ENCODE measurements at places on chromosomes 5 and 9.

DNA sequence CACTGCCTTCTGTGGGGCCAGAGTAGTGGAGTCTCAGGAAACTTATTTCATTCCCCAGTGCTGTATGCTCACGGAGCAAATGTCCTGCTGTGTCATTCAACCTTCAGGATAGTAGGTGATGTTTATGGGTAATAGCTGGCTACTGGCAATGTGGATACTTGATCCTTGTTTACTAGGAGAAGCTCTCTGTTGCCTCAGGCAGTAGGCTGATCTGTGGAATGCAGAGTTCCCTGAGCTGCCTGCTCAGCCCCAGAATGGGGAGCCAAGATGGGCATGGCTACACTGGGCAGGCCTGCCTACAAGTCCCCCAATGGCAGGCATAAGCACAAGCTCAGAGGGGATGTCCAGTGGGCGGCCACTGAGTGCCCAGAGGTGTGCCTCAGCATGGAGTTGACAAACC is 323.1 kb upstream of the KCNN2 start:
- H3K27me3 ChIP-seq = peaks cover 2% of the 10 kb centered on the region
- H3K4me3 ChIP-seq = no peak overlapping the region
- H3K36me3 ChIP-seq = no peaks in the 10 kb centered on the region
- DNase-seq = no peak
- H3K4me1 ChIP-seq = no peaks in the 10 kb centered on the region
- no peak overlapping the region for H3K27ac ChIP-seq

DNA sequence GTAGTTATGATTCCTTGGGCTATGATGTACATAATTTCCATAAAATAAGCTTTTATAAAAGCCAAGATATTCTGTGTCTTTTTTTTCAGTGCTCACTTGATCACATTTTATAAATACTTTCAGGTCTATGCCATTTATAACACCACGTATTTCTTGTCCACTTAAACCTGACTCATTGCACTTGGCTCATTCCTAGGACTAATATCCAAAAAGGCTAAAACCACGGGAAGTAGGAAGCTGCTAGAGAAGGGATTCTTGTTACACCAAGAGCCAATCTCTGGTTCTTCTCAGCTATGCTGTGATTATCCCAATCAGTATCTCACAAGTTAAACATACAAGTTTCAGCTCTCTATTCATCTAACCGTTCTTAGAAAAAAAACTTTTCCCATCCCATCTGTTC is 80.4 kb upstream of the CDH6 start:
- H3K4me3 ChIP-seq = no peak overlapping the region
- H3K36me3 ChIP-seq = no peaks in the 10 kb centered on the region
- peaks cover 4% of the 10 kb centered on the region for H3K4me1 ChIP-seq
- no peak overlapping the region for H3K27ac ChIP-seq
- no peaks in the 10 kb centered on the region for H3K27me3 ChIP-seq

GRCh38 chr9:113183956-113184488 is 33.2 kb downstream of the SLC31A2 start:
- H3K36me3 ChIP-seq = peaks cover 23% of the 10 kb centered on the region
- no peak overlapping the region for H3K4me3 ChIP-seq
- no peaks in the 10 kb centered on the region for H3K27me3 ChIP-seq
- H3K4me1 ChIP-seq = peaks cover 6% of the 10 kb centered on the region

- DNase-seq = no peak
- H3K36me3 ChIP-seq = no peaks in the 10 kb centered on the region
- no peak overlapping the region for H3K27ac ChIP-seq
- peaks cover 4% of the 10 kb centered on the region for H3K4me1 ChIP-seq
- H3K4me3 ChIP-seq = no peak overlapping the region
- H3K27me3 ChIP-seq = no peaks in the 10 kb centered on the region
Measured at GRCh38 chr5:154652746-154653417, 102.3 kb upstream of the LARP1 start.

DNA sequence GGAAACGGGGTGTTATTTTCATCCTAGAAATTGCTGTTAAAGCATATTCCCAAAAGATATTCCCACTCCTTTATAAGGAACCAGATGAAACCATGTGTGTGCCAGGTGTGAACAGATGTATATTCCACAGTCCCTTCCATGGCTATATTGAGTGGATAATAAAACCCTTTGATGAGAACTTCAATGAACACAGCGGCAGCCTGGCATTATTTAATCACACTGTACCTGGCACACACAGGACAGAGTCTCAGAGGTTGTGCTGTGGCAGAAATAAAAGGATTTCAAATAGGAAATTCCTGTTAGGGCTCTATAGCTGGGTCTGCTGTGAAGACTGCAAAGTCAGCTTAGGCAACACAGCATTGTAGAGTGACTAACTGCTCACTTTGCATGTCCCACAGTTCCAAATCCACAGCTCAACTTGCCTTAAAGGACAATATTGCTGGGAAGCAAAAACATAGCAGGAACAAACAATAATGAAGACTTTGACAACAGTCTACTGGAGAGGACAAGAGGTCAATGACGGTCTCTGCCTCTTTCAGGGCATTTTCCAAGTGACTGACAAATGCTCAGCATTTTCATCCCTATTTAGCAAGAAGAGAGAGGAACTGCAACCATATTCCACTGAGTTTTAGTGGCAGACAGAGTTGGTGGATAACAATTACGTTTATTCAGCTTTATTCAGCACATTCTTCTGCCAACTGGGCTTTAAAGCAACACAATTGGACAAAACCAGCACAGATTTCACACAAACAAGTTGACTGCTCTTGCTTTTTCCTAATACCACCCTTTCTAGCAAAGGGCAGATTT is 255.7 kb upstream of the RGMB start:
- no peaks in the 10 kb centered on the region for H3K36me3 ChIP-seq
- no peak overlapping the region for H3K27ac ChIP-seq
- H3K4me3 ChIP-seq = no peak overlapping the region
- H3K27me3 ChIP-seq = no peaks in the 10 kb centered on the region

DNA sequence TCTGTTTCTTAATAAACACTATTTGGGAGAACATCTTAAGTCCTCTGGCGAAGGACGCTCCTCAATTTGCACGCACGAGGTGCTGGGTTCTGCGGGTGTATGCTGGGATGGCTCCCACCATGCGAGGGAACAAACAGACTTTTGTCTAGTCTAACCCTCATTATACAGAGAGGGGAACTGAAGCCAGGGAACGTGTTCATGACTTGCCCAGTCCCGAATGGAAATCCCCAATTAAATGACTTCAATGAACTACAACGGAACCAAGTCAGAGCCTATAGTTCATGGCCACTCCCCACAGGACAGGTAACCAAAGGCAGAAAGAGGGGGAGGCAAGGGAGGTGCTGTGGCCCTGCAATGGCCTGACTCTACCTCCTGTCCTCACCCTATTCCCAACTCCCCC is 9.3 kb downstream of the TLE1 start:
- peaks cover 10% of the 10 kb centered on the region for H3K4me1 ChIP-seq
- no peak for DNase-seq
- H3K27me3 ChIP-seq = no peaks in the 10 kb centered on the region
- no peak overlapping the region for H3K4me3 ChIP-seq
- H3K27ac ChIP-seq = no peak overlapping the region

GRCh38 chr5:91382530-91383026 is 539 bp downstream of the ARRDC3 start:
- H3K4me1 ChIP-seq = no peaks in the 10 kb centered on the region
- peak; percentile 33 for DNase-seq
- no peaks in the 10 kb centered on the region for H3K27me3 ChIP-seq
- peak overlapping the region; percentile 71 for H3K4me3 ChIP-seq
- no peaks in the 10 kb centered on the region for H3K36me3 ChIP-seq

- H3K4me1 ChIP-seq = peaks cover 16% of the 10 kb centered on the region
- no peak overlapping the region for H3K4me3 ChIP-seq
- no peak for DNase-seq
- no peaks in the 10 kb centered on the region for H3K36me3 ChIP-seq
- H3K27ac ChIP-seq = no peak overlapping the region
Measured at GRCh38 chr5:162565-163337, 28.5 kb upstream of the LRRC14B start.

DNA sequence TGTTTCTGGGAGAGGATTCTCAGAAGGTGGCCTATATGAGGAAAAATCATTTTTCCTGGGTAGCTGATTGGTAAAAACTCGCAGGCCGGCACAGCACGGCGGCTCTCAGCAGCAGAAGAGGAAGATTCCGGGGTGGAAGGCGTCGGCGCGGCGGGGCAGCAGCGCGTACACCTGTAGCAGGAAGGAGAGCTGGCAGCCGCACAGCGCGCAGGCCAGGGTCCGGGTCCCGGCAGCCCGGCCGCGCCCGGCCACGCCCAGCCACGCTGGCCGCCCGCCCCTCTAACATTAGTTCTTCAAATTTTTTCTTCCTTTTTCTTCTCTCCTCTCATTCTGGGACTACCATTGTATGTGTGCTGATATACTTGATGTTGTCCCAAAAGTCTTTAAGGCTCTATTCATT is 24.8 kb upstream of the ZNF618 start:
- peaks cover 14% of the 10 kb centered on the region for H3K27me3 ChIP-seq
- no peak overlapping the region for H3K27ac ChIP-seq
- H3K4me1 ChIP-seq = no peaks in the 10 kb centered on the region

- H3K4me3 ChIP-seq = no peak overlapping the region
- no peaks in the 10 kb centered on the region for H3K36me3 ChIP-seq
- no peaks in the 10 kb centered on the region for H3K4me1 ChIP-seq
- no peak overlapping the region for H3K27ac ChIP-seq
Measured at GRCh38 chr5:179435731-179436315, 90.6 kb upstream of the ADAMTS2 start.

DNA sequence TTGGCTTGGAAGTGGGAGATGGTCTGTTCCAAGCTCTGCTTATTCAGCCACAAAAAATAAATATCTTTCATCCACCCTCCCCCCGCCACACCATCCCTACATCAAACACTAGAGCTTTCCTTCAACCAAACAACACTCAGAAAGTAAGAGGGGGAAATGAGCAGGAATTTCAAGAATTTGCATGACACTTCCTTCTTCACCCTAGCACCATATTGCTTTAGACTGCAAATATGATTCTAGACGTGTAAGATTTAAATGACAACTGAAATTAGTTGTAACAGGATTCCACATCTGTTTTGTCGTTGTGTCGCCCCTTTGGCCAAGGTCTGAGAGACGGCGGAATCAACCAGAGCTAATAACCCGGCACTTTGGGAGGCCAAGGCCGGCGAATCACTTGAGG is 88.5 kb downstream of the NDFIP1 start:
- no peaks in the 10 kb centered on the region for H3K27me3 ChIP-seq
- no peaks in the 10 kb centered on the region for H3K36me3 ChIP-seq
- peak; percentile 16 for DNase-seq
- peaks cover 5% of the 10 kb centered on the region for H3K4me1 ChIP-seq
- no peak overlapping the region for H3K27ac ChIP-seq

DNA sequence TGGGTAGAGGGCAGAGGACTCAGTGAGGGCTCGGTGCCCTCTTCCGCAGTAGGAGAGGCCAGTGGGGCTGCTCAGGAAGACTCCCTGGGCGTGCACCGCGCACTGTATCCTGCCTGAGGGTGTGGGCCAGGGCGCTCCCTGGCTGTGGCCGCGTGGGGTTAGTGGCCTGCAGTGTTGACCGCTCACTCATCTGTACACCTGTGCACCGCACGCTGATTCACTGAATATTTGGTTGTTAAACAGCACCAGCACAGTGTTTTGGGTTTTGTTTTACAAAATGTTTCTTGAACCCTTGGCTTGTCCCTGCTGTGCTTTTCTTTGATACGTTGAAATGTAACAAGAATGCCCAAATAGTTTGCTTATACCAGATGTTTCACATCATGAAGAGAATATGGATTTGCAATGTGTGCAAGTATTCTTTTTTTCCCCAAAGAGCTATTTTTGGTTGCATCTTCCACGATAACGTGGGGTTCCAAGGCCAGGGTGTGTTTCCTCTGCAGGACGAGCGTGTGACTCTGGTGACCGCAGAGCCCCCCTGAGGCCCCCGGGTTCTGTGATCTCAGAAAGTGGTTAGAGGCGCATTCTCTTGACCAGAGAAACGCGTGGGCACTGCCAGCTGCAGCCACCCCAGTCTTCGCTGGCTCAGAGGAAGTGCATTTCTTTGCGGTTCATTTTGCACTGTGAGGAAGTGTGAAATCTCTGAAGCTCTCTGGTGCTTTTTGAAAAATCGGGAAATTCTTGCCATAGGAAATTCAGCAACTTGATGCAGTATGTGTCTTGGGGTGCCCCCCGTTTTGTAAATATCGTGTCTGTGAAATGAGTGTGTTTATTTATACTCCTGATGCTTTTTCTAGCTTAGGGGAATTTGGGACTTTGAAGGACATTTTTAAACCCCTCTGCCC is 46.9 kb downstream of the AHRR start:
- H3K4me1 ChIP-seq = peaks cover 36% of the 10 kb centered on the region
- no peak overlapping the region for H3K4me3 ChIP-seq
- H3K27ac ChIP-seq = peak overlapping the region; percentile 95
- H3K27me3 ChIP-seq = no peaks in the 10 kb centered on the region
- peak; percentile 98 for DNase-seq

- no peaks in the 10 kb centered on the region for H3K4me1 ChIP-seq
- no peak overlapping the region for H3K27ac ChIP-seq
- no peak overlapping the region for H3K4me3 ChIP-seq
- no peaks in the 10 kb centered on the region for H3K27me3 ChIP-seq
Measured at GRCh38 chr5:74145951-74146350, 494.6 kb downstream of the ENC1 start.

DNA sequence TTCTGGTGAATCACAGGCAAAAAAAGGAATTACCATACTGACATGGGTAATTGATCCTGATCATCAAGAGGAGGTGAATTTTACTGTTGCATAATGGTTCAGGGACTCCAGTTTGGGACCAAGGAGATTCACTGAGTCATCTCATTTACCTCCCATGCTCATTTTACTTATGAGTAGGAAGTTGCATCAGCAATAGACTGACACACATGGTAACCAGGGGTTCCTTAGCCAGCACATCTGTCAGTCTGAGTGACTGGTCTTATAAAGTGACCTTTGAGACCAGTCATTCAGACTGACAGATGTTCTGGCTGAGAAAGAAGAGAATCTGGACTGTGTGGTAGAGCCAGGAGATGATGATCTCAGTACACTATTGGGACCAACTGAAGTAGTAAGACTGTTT is 384.6 kb upstream of the CD180 start:
- DNase-seq = no peak
- no peaks in the 10 kb centered on the region for H3K4me1 ChIP-seq
- no peak overlapping the region for H3K27ac ChIP-seq
- H3K36me3 ChIP-seq = no peaks in the 10 kb centered on the region
- H3K27me3 ChIP-seq = no peaks in the 10 kb centered on the region

DNA sequence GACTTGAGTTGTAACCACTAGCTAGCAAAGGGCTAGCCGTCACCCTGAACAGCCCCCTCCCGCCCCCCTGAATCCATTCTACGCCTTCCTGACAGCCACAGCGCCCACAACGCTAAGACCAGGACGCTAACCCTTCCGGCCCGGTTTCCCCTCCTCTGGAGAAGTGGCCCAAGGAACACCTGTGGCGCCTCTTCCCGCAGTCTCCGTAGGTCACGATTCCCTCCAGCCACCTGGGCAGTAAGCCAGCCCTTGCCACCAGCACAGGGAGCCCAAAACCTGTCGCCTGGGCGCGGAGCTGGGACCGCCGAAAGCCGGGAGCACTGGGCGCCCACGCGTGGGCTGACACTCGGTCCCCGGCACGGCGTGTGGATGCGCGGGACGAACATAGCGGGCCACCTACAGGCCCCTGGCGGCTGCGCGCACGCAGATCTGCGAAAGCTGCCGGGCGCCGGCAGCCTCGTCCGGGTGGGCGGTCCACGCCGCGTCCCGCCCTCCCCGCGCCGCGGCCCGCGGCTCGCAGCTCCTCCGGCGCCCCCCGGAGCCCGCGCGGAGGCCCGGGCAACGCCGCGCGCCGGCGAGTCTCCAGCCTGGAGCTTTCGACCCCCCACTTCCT is 596 bp downstream of the IRF1 start:
- H3K4me3 ChIP-seq = peak overlapping the region; percentile 91
- peaks cover 23% of the 10 kb centered on the region for H3K4me1 ChIP-seq
- peaks cover 37% of the 10 kb centered on the region for H3K36me3 ChIP-seq
- peak; percentile 43 for DNase-seq

Measured in IMR-90 (cell line).